ENCODE measurements at places on chromosomes 3 and 15. TPM values are rescaled to one million over a fixed set of nuclear protein-coding genes. Genes with fewer than 3 reads are reported as not detected.

The CLRN1 gene
- not detected for total RNA-seq

The COL8A1 gene
- total RNA-seq, result not detected

GRCh38 chr3:190996181-190996775 is 133.8 kb upstream of the GMNC start:
- H3K36me3 ChIP-seq, result no peaks in the 10 kb centered on the region
- no peak for DNase-seq
- H3K4me1 ChIP-seq, result no peaks in the 10 kb centered on the region
- H3K27me3 ChIP-seq, result no peaks in the 10 kb centered on the region

DNA sequence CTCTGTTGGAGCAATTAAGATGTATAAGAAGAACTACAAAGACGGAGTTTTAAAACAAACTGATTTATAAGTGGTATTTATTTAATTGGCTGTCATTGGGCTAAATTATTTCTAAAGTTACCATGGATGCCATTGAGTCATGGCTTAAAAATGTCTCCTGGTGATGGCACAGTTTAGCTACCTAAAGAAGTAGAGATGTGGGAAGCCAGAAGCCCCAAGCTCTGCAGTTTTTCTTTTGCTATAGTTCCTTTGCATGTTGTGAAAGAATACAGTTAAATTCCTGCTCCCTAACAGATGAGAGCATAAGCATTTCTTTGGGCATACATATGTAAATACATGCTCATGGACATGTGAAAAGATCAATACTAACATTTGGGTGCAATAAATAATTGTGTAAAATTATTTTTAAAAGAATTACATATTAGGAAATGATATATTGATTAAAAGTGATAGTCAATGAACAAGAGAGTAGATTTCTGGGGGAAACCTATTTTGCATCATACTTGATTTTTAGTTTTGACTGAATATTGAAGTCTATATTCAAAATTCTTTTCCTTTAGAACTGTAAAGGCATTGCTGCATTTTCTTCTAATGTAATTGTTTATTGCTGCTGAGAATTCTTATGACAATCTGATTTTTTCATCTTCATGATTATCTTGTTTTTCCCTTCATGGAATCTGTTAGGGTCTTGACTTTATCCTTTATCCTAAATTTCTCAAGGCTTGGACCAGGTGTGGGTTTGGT is 2.1 kb downstream of the OPA1 start:
- no peak overlapping the region for H3K27ac ChIP-seq
- H3K4me1 ChIP-seq, result peaks cover 52% of the 10 kb centered on the region
- H3K36me3 ChIP-seq, result peaks cover 33% of the 10 kb centered on the region

- no peak for DNase-seq
- no peaks in the 10 kb centered on the region for H3K36me3 ChIP-seq
- no peak overlapping the region for H3K4me3 ChIP-seq
- peaks cover 6% of the 10 kb centered on the region for H3K27me3 ChIP-seq
Measured at GRCh38 chr15:31934821-31935220, 95.5 kb upstream of the CHRNA7 start.

GRCh38 chr3:133096900-133097613 is 58.9 kb downstream of the TMEM108 start:
- H3K27ac ChIP-seq, result no peak overlapping the region
- H3K27me3 ChIP-seq, result peaks cover 5% of the 10 kb centered on the region
- no peak overlapping the region for H3K4me3 ChIP-seq

GRCh38 chr3:155313300-155313699 is 19.8 kb upstream of the STRIT1 start:
- no peak overlapping the region for H3K4me3 ChIP-seq
- no peaks in the 10 kb centered on the region for H3K4me1 ChIP-seq
- no peak for DNase-seq
- no peak overlapping the region for H3K27ac ChIP-seq

DNA sequence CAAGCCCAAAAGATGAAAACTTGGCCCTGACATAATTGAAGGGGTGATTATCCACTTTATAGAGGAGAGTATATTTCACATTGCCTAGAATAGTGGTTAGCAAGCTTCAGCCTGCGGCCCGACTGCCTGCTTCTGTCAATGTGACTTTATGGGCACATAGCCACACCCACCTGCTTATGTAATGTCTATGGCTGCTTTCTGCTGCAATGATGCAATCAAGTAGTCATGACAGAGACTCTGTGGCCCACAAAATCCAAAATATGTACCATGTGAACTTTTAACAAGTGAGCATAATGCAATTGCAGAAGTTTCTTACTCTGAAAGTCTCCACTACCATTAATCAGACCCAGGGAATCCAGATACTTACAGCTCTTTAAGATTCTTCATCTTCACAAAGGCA is 103.1 kb downstream of the LRIG1 start:
- peaks cover 31% of the 10 kb centered on the region for H3K36me3 ChIP-seq
- H3K27ac ChIP-seq, result no peak overlapping the region
- no peak for DNase-seq
- H3K27me3 ChIP-seq, result no peaks in the 10 kb centered on the region

Measured in activated CD4-positive, alpha-beta T cell treated with anti-CD3 and anti-CD28 coated beads, Interleukin-2, amount 10 ng/mL, durations not matched to agents 7 days and 5 days (primary cell).